Posterior cingulate gyrus (tissue), 11 donors: ENCODE measurements at places on chromosomes 11 and 22.

- peak; percentile 42 for DNase-seq
Measured at GRCh38 chr11:70482529-70482917, 84.2 kb downstream of the CTTN start.

- no peak for DNase-seq
Measured at GRCh38 chr11:65525546-65526480, 930 bp downstream of the SCYL1 start.

DNA sequence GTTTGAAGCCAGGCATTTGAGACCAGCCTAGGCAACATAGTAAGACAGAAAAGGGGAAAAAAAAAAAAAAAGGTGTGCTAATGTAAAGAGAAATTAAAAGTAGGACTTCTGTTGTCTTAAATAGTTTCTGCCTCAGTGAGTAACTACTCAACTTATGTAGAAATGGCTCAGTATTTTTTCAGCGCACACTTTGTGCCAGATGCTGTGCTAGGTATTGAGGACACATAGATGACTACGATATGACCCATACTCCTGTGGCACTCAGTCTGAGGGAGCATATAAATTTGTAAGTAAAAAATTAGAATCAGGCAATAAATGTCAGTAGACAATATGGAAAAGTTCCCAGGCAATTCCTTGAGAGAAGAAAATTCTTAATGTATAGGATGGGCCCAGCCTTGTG is 93.9 kb downstream of the YAP1 start:
- no peak for DNase-seq

GRCh38 chr11:17810746-17811145 is 76.2 kb downstream of the KCNC1 start:
- no peak for DNase-seq

DNA sequence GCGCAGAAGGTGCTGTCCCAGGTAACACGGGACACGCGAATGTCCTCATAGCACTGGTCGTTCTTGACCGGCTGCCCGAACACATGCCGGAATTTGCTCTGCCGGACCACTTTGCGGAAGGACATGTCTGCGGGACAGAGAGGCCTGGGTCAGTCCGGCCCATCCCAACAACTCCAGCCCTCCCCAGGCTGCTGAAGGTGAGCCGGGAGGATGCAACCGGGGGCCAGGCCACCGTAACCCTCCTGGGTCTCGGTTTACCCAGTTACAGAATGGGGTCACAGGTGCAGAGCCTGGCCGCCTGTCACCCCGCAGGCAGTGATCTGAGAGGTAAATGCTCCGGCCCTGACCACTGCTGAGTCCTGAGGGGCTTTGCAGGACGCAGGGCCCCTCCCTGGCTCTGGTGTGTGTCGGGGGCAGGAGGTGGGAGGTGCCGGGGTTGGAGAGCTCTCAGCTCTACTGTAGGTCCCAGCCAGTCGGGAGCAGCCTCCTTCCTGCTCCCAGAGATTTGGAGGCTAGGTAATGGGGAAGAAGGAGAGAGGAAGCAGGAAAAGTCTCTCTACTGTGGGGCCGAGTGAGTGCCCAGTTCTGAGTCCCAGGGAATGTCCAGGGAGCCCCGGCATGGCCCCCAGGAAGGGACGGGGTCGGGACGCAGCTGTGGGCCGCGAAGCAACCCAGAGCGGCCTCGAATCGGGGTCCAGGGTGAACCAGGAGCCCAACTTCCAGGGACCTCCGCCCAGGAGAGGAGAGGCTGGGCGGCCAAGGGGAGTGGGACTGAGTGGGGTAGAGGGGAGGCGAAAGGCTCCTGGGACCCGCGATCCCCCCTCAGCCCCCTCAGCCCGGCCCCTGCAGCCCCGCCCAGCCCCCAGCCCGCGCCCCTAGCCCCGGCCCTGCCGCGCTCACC is 522 bp downstream of the CORO1B start:
- no peak for DNase-seq

- DNase-seq: no peak
Measured at GRCh38 chr22:50310949-50311444, 3.6 kb upstream of the PLXNB2 start.

DNA sequence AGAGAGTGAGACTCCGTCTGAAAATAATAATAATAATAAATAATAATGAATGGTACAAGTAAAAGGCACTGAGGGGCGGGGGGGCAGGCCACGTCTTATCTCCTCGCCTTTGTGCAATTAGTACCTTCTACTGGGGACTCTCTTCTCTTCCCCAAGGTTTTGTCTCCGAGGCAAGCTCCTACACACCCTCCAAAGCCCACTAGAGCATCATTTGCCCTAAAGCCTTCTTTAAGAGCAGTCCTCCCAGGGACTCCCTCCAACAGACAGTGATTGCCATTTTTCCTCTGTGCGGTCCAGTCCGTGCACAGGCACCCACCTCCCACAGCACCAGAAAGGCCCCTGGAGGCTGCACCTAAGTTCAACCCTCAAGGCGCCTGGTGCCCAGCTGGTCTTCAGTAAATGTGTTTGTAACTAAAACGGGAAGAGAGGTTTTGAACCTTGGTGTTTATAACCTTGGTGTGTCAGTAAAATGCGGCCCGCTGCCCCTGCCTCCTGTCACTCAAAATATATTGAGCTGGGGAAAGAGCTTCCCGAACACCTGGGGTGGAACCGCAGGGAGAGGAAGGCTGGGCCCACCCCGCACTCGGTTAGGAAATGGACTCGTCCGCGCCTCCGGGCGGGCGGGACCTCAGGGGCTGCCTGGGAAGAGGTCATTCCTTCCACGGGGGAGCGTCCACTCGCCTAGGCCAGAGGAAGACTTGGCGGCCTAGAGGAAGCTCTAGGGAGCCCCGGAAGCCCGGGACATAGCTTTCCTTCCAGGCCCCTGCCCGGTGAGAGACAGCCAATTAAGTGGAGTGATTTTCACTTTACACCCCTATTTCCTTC is 4.7 kb upstream of the KDELR3 start:
- peak; percentile 66 for DNase-seq

GRCh38 chr11:10289765-10290380 is 4.1 kb downstream of the SBF2 start:
- DNase-seq: no peak

GRCh38 chr11:100297516-100297915 is 389.6 kb upstream of the ARHGAP42 start:
- no peak for DNase-seq

GRCh38 chr11:112770487-112770886 is 190.7 kb upstream of the NCAM1 start:
- peak; percentile 89 for DNase-seq

- no peak for DNase-seq
Measured at GRCh38 chr11:60367009-60367408, 11.3 kb upstream of the MS4A7 start.

DNA sequence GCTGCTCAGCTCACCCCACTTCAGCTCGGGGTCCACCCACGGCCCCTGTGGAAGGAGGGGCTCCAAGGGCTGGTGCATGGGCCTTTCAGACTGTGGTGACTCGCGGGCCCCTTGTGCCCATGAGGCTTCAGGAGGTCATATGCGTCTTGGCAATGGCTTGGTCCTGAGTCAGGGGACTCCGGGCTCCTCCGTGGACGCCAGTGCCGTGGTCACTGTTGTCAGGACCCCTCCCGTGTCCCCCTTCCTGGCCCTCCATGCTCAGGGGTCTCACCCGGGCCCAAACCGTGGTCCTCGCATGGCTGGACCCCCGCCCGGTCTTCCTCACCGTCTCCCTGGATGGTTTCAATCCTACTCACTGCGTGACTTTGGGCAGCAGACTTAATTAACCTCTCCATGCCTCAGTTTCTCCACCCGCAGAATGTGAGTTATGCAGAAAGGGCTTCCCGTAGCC is 436.4 kb downstream of the TBC1D22A start:
- DNase-seq: no peak

GRCh38 chr11:32333320-32333991 is 101.9 kb downstream of the WT1 start:
- DNase-seq: no peak

DNA sequence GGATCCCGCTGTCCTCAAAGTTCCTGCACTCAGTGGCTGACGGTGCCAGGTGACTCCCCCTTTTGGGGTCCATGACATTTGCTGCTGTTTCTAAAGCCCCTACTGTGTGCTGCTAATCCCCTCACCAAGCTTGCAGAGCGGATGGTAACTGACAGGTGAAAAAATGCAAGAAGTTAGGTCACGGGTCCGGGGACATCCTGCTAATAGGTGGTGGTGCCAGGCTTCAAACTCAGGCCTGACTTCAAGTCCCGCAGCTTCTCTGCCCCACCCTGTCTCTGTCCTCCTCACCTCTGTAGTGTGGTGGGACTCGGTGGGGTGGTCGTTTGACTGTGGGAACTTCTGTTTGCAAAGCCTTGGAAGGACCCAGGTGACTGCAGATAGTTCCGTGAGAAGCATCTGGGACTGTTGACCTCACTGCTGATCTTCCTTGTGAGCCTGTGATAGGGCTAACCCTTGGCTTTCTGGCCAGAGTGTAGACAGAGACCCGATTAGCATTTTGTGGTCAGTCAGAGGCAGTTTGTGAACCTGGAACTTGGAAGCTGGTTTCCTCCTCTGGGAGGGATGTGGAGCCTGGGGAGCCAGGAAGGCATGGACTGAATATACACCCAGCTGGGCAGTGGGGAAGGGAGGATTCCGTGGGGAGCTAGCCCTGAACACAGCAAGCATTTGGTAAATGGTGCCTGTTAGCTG is 115.4 kb upstream of the OR4B1 start:
- DNase-seq: no peak

GRCh38 chr11:33622806-33623205 is 77.8 kb downstream of the C11orf91 start:
- no peak for DNase-seq

GRCh38 chr11:46018651-46019050 is 96.2 kb downstream of the LARGE2 start:
- no peak for DNase-seq

GRCh38 chr11:21460082-21460481 is 732.8 kb upstream of the ANO5 start:
- no peak for DNase-seq

GRCh38 chr22:39247361-39247760 is 2.6 kb upstream of the PDGFB start:
- no peak for DNase-seq

GRCh38 chr11:66698491-66698890 is 20.8 kb upstream of the RBM4B start:
- DNase-seq: no peak

DNA sequence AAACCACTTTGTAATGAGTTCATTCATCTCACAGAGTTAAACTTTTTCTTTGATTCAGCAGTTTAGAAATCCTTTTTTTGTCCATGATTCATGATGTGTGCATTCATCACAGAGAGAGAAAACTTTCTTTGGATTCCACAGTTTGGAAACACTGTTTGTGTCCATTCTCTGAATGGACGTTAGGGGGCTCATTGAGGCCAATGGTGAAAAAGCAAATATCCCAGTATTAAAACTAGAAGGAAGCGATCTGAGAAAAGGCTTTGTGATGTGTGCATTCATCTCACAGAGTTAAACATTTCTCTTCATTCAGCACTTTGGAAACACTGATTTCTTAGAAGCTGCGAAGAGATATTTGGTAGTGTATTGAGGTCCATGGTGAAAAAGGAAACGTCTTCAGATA is 155.6 kb upstream of the TRIM48 start:
- DNase-seq: no peak

- DNase-seq: peak; percentile 73
Measured at GRCh38 chr11:62508336-62509058, 38.1 kb downstream of the AHNAK start.

GRCh38 chr11:2885017-2885677 is 428 bp downstream of the CDKN1C start:
- DNase-seq: no peak

DNA sequence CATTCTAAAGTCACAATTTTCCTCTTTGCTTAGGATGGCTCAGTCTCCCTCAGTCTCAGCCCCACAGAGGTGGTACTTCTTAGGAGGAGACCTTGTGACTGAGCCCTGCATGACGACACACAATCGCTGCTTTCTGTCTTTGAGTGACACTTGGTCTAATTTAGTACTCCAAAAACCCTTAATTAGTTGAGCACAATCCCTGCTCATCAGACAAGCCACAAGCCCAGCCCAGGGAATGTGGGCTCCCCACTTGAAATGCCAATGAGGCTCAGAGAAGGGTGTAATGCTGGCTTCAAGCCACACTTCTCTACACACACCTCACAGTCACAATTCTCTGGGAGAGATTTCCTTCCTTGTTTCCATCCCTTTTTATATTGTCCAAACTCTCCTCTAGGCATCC is 101.8 kb downstream of the FEZ1 start:
- DNase-seq: no peak

DNA sequence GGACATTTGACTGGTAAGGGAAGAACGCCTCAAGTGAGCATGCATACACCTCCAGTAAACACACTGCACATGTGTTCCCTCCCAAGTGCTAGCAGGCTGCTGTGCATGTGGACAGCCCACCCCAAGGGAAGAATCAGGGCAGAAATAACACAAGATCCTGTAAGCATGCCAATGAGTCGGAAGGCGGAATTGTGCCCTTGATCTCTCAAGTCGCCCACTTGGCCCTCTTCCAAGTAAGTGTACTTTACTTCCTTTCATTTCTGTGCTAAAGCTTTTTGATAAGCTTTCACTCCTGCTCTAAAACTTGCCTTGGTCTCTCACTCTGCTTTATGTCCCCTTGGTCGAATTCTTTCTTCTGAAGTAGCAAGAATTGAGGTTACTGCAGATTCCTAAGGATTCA is 139.6 kb downstream of the TRPC6 start:
- DNase-seq: no peak

DNA sequence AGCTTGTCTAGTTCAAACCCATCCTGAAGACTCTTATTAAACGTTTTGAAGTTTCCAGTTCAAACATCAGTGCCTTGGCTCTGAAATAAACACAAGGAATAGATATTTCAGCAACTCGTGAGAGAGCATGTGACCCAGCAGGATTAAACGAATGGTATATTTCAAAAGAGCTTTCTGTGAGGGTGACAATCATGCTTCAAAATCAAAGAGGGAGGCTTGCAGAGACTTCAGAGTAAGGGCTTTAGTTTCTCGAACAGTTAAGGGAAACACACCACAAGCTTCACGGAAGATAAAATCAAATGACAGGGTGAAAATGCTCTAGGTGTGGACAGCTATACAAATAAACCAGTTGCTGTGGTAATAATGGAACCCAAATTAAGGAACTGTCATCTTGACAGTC is 1.4 kb downstream of the HPS4 start:
- no peak for DNase-seq

DNA sequence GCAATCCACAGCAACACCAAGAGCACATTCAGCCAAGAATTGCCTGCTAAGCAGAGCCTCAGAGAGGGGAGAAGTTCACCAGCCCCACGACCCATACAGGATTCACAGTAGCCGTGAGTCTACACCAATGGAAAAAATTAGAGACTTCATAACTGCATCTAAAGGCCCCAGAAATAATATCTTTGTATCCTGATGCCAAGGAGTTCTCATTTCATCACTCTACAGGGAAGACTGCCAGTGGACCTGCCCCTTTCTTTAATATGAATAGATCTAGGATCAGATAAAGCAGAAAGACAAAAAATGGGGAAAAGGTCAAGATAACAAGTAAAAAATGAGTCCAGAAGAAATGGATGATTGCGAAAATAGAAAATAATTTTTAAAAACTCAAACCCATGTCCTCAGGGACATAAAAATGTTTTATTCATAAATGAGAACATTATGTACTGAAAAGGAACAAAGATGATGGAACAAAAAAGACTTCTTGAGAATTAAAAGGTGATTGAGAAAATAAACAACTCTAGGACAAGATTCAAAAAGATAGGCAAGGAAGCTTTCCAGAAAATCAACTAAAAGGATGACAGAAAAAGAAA is 9.5 kb downstream of the APOL3 start:
- DNase-seq: no peak
